ENCODE measurements at places on chromosomes 5 and 9. TPM values are rescaled to one million over a fixed set of nuclear protein-coding genes. Genes with fewer than 3 reads are reported as not detected.

Gene STKLD1
- 0.37 TPM for total RNA-seq

Gene SPATA31E1
- total RNA-seq = not detected

Gene RALGPS1
- total RNA-seq = 2.1 TPM

Gene PFN3
- not detected for total RNA-seq

Gene RXFP3
- total RNA-seq = not detected

Gene CD72
- total RNA-seq = 5.7 TPM

Gene FOXD4L4
- total RNA-seq = 0.05 TPM

Gene CARTPT
- total RNA-seq = not detected

Gene EDIL3
- 12.0 TPM for total RNA-seq

Gene COL27A1
- total RNA-seq = 13.3 TPM

Gene UBLCP1
- total RNA-seq = 9.5 TPM

Gene DRD1
- 0.17 TPM for total RNA-seq

DNA sequence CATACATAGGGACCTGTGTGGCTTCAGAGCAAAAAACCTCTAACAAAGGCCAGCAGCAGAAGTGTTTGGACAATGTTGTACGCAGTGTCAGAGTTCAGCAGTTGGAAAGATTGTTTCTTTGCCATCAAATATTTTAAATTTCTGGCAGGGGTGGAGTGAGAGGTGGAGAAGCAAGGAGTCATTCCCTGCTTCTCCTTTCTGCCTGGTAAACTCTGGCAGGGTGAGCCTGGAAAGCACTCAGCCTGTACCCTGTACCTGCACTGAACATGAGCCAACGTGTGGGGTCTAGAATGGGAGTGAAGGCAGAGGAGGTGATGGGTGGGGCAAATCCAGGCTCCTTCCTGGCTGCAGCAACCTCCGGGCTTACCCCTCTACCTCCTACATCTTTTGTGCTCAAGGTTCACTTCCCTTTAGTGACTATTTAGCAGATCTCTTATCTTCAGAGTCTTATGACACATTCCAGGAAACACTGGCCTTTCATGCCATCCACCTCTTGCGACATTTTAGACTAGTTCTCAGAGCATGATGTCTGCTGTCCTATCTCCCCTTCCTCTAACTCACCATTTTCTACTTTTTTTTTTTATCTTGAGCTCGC lies 445.0 kb upstream of the PIK3R1 start:
- no peak for DNase-seq

DNA sequence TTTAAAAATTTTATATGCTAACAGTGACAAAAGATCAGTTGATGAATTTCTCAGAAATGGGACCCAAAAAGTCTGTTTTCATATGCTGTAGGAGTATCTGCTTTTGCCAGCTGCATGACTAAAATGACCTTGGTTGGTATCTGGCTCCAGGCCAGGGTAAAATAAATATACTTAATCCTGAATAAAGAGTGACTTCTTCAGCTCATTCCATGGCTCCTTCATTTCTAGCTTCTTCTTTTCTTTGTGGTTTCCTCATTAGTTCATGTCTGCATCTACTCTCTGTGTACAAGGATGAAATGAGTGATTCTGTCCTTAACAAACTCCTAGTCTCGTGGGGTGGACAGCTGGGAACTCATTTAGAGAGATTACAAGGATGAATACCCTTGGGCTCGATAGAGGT lies 36.0 kb downstream of the RCL1 start:
- no peak for DNase-seq

DNA sequence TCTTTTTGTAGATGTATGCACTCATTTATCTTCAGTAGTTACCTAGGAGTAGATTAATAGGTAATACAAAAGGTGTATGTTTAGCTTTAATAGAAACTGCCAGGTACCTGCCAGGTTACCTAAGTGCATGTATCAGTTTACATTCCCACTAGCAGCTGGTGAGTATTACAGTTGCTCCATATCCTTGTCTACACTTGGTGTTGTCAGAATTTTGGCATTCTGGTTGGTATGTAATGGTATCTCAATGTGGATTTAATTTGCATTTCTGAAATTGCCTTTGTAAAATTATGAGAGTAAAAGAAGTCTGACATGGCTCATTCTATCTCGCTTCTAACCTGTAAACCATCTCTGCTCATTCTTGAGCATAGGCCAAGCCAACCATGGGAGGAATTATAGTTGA lies 38.3 kb upstream of the SIL1 start:
- no peak for DNase-seq

GRCh38 chr5:171444582-171444981 lies 25.1 kb downstream of the FGF18 start:
- DNase-seq = no peak

- no peak for DNase-seq
These were observed 315.5 kb downstream of the TRPM3 start for GRCh38 chr9:70805949-70806348.

DNA sequence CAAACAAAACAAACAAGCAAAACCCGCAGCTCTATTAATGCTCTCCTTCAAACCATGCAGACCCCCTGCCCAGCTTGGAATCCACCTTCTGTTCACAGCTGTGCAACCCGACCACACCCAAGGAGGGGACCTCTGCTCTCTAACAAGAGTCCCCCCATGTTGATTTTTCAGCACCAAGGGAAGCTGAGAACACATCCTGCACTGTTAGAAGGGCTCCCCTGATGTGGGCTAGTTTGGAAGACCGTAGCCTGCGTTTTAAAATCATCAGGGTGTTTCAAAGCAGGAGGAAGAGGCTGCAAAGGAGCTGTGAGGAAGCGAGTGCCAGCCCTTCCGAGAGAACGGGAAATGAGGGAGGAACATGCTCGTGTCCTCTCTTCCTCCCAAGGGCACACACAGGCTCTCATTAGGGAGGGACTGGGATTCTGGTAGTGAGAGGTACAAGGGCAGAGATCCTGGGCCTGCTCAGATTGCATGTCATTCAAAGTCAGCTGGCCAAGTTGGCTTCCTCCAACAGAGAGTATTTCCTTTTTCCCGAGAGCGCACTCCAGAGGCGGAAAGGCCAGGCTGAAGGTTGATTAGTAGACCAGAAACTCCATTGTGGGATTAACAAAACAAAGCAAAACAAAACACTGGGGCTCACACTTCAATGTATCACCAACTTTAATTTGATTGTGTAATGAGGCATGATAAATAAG lies 185.9 kb downstream of the SEMA6A start:
- DNase-seq = no peak

GRCh38 chr5:79111960-79112702 lies 522 bp downstream of the BHMT start:
- DNase-seq = peak; percentile 44

- DNase-seq = no peak
These were observed 132.7 kb downstream of the PDE4D start for GRCh38 chr5:59760785-59761348.

DNA sequence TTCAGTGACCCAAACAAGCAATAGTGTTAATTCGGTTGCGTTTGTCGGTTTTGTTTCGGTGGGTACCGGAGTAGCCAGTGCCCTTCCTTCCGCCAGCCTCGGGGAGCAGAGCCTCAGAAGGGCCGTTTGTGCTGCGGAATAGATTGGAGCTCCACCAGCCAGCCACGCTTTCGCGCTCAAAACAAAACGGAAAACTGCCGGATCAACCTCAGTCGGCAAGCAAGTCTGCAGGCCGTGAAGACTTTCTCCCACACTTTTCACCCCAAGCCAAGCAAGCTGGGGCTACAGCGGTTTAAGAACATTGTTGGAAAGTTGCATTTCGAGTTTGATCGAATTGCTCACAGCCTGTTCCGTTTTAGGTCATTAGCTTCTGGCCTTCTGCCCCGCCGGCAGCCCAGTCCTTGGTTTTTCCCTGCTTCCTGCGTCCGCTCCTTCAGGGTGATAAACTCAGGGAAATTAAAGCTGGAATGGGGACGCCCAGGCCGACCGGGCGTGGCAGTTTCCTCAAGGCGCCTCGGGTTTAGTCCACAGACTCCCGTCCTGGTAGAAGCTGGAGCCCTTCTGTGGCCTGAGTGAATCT lies 803 bp upstream of the CCNO start:
- DNase-seq = no peak

DNA sequence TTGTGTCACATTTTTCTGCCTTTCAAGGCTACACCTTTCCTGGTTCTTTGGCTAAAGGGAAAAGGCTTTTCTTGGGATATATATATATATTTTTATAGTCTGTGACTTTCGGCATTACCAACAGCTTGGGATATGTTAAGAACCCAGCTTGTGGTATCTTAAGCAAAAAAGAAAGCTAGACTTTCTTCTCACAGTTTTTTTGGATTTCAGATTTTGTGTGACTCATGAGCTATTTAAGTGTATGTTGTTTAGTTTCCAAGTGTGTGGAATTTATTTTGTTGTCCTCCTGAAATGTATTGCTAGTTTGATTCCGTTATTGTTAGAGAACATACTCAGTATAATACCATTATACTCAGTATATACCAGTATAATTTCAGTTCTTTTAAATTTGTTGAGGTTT lies 64.8 kb downstream of the ERCC6L2 start:
- no peak for DNase-seq

GRCh38 chr9:98045234-98046179 lies 11.0 kb upstream of the NANS start:
- no peak for DNase-seq

GRCh38 chr9:93084471-93084881 lies 11.5 kb upstream of the CARD19 start:
- DNase-seq = peak; percentile 27

DNA sequence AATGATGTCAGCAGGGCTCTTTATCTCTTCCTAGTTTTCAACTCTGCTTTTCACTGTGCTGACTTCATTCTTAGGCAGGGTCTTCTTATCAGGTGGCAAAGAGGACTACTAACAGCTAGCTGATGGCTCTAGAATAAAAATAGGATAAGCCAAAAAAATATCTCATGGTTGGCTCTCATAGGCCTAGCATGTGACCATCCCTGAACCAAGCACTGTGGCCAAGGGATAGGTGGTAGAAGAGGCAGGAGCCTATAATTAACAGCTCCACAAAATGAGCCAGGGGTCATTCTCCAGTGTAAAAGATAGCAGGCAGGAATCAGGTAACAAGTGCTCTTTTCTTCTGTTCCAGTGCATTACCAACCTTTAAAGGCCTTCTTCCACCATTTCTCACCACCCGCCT lies 21.1 kb downstream of the ANKDD1B start:
- DNase-seq = no peak

DNA sequence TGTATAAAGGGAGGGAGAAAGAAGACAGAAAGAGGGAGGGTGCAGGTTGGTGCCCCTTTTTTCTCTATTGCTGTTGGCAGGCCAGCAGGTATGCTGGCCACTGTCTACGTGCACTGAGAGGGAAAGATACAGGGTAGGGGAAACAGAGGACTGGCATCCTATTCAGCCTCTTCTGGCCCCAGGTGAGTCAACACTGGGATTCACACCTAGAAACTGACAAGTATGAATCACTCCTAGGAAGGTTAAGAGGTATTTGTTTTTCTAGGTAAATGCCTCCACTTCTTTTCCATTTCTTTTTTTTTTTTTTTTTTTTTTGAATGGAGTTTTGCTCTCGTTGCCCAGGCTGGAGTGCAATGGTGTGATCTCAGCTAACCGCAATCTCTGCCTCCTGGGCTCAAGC lies 2.8 kb upstream of the UBAP1 start:
- no peak for DNase-seq

DNA sequence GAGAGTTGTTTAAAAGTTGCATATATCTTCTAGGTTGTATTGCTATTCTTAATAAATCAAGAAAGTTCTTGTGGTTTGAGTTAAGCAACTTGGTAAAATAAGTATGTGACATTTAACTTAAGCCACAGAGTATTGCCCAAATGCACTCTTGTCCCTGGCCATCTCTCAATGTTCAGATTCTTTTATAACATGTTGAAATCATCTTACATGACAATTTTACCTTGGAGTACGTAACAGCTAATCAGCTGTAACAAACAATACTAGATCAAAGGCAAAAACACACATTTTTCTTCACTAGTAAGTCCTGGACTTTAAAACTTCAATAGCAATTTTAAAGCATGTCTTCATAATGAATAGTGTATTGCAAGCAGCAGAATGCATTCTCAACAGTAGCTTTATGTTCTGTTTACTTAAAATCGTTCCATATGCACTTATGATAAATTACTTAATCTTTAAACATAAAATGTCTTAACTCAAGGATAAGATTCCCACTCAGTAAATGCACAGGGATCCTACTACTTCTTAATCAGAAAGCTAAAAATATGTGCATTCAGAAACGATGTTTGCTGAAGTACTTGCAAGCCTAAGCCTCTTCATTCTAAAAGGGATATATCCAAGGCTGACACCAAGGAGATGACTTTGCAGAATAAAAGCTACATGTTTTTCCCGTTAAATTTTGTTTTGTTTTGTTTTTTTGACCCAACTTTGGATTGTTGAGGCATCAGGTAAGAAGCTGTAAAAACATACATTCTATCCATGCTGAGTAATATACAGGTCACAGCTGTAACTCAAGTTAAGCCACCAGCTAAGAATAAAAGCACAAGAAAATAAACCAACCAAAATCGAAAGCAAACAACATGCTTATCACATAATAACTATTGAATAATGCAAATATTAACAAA lies 86.1 kb upstream of the NFIB start:
- no peak for DNase-seq

DNA sequence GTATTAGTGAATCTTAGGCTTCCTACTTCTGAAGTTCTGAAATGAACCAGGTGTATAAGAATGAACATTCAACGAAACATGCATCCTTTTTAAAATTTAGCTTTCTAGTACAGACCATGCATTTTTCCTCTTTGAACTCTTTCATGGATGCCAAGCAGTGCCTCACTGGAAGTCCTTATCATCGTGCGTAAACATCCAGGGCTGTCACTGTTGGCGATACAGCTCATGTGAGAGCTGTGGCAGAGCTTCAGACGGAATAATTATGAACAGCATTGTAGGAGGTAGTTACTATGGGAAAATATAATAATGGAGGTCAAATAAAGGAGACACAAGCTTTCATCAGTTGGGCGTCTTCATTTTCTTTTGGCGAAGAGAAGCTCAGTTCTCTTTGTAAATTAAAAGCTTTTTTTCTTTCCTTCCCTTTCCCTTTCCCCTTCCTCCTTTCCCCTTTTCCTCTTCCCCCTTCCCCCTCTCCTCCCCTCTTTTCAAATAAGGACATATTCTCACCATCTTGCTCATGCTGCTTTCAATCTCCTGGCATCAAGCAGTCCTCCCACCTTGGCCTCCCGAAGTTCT lies 167.3 kb downstream of the KDM4C start:
- DNase-seq = no peak

DNA sequence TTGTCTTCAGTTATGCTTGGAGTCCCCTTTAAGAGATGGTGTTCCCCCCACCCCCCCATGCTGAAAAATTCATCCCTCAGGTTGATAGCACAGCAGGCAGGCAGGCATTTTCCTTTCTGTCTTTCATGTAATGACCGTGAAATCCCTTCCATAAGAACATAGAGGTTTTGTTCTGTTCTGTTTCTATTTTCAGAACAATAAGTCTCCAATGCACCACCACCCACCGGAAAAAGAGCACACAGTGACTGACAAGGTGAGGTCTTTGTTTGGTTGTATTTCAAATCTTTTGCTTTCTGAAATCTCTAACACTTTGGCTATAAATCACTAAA lies 52.4 kb downstream of the DMRT2 start:
- DNase-seq = no peak

All from liver (tissue), 10 donors.